CD4-positive, alpha-beta T cell treated with Interleukin-4 for 1 hour (primary cell): ENCODE measurements at places on chromosomes 4 and X.

GRCh38 chrX:48972220-48973164 lies 848 bp upstream of the KCND1 start:
- peak; percentile 41 for DNase-seq

- no peak for DNase-seq
These were observed 195.5 kb upstream of the VEGFC start for GRCh38 chr4:176988226-176988625.

DNA sequence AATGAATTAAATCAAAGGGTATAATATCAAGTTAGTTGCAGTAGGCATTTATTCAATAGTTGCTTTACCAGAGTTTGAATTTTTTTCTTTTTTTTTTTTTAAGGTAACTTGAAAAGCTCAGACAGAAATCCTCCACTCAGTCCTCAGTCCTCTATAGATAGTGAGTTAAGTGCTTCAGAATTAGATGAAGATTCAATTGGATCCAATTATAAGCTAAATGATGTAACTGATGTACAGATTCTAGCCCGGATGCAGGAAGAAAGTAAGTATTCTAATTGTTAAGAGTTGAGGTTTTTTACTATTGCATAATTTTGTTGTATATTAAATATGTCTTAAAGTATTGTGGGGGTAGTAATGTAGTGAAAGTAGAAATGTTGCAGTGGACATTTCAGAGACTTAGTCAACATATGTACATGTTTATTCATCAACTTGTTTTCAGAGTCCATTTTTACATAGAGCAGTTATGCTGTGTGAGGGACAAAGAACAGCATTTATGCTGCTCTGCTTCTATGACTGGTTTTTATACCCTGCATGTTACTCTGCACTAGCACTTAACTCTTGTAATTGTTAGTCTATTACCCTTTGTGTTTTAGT lies 38.4 kb downstream of the SLAIN2 start:
- no peak for DNase-seq

DNA sequence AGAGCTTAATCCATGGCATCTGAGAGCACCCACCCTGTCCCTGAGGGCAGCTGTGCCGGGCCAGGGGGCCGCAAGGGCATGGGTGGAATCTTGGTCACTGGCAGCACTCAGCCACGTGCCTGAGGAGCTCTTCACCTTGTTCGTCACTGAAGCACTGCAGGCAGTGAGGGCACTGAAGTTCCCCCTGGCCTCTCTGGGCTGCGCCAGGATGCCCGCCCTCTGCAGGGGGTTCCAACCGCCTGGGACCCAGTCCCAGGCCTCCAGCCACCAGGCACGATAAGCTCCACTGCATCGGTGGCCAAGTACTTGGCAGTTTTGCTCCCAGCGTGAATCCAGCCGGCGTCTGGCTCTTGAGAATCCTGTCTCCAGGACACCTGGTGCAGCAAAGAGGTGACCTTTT lies 96.4 kb upstream of the MED14 start:
- no peak for DNase-seq

DNA sequence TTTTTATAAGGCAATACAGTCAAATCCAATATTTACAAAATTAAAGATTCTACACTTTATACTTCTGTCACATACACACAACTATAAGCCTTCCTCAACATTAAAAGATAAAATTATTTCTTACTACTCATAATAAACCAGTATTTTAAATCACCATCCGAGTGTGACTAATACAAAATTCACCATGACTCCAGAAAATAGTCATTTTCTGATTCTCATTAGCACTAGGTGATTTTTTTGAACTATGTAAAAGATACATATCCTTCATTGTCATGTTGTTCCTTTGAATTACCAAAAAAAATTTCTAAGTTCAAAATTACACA lies 646 bp upstream of the SLC7A11 start:
- no peak for DNase-seq

DNA sequence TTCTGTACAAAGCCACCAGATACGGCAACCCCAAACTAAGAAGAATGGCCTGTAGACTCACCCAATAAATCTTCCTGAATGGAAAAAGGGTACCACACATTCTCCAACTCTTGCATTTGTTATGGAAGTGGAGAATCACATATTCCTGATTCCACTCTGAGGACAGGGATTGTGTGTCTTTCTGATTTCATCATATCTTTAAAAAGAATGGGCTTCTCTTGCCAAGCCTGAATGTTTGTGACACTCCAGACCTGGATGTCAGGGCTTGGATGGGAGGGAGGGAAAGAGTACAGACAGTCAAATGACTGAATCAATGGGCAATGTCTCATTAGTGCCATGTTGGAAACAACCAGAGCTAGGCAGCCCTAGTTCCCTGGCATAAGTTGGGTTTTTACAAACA lies 77.4 kb downstream of the PLAC1 start:
- DNase-seq = no peak

- DNase-seq = no peak
These were observed 18.7 kb downstream of the NAT8L start for GRCh38 chr4:2077537-2078460.

DNA sequence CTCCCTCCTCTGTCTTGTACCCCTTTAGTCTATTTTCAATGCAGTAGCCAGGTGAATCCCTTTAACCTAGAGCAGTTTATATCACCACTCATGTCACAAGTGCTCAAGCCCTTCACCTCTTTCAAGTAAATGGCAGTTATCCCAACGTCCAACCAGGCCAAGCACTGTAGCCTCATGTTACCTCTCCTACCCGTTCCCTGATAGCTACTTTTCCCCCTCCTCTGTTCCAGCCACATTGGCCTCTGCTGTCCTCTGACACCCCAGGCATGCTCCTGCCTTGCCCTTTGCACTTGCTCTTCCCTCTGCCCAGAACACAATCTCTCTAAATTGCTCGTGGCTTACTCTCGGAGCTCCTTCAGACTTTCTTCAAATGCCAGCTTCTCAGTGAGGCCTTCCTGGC lies 15.2 kb downstream of the GUCY1B1 start:
- DNase-seq = no peak
